ENCODE measurements at places on chromosomes 2 and 18. TPM values are rescaled to one million over a fixed set of nuclear protein-coding genes. Genes with fewer than 3 reads are reported as not detected.

Gene CYP20A1
- 17.4 TPM for total RNA-seq

- no peak for DNase-seq
These were observed 163.4 kb downstream of the MYCN start for GRCh38 chr2:16103614-16104314.

- no peak for DNase-seq
These were observed 32.8 kb downstream of the RFX8 start for GRCh38 chr2:101442042-101442666.

GRCh38 chr18:46319783-46320182 is 215.6 kb downstream of the HAUS1 start:
- DNase-seq: no peak

DNA sequence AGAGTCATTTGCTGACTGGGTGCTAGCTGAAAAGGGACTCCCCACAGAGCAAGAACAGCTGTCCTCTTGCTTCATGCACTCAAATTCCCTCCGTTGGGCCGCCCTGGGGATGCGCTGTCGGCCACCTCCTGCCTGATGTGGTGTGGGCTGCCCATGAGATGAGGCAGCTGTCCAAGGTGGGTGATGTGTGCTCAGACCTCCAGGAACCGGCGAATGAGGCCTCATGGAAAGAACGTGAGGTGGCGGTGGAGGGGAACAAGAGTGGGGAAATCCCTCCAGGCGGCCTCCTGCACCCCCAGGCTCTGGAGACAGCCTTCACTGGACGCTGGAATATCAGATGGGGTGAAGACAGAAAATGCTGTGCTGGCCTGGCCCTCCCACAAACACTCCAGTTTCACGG is 79.8 kb downstream of the LONRF2 start:
- no peak for DNase-seq

- DNase-seq: no peak
These were observed 56.1 kb upstream of the HDAC4 start for GRCh38 chr2:239456940-239457339.

GRCh38 chr2:168118733-168119514 is 128.5 kb downstream of the STK39 start:
- DNase-seq: no peak

DNA sequence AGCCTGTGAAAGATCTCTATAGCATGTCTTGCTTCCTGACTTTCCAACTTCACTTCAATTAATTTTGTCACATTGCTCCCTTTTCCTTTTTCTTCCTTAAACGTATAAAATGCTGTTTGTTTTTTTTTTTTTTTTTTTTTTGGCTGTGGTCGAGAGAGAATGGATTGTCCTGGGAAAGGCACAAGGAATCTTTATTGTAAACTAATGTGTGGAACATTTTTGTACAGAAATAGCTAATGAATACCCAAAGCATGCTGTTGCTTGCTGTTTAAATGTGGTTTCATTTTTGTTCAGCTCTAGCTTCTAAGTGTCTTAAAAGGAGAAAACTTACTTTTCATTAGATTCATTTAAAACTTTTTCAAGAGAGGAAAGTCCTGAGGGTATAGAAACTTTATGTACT is 105.5 kb downstream of the GPD2 start:
- no peak for DNase-seq

Gene IL36B
- total RNA-seq: not detected

Gene C2orf92
- 6.9 TPM for total RNA-seq

GRCh38 chr2:60297296-60298005 is 256.0 kb downstream of the BCL11A start:
- DNase-seq: peak; percentile 80

DNA sequence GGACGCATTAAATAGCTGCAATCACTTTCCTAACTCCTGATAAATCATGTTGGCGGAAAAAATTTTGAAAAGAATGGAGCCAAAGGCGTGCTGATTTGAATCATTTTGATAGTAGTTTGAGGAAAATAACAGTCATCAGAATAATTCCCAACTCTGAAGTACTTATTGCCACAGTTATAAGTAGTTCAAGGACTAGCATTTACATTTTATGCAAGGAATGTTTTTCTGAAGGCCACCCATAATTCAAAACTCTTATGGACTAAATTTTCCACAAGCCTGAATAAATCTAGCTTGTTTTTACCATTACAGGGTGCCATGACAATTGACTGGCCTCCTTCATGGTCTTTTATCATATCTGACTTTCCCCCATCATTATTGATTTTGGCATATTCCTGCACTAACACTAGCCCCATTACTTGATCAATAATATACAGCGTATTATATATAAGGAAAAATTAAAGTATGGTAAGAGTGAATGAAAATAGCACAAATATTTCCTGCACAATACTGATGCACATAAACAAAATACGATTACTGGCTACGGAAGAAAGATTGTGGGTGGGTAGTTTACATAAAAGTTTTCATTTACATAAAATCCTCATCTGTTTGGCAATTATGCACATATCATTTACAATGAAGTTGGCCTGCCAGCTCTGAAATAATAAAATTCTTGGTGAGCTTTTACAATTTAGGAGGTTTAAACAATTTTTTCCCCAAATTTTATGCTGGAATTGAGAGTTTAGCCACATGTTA is 334.6 kb downstream of the ARL6IP6 start:
- DNase-seq: no peak

GRCh38 chr18:77013811-77014521 is 118.6 kb downstream of the MBP start:
- DNase-seq: no peak

Gene CYS1
- total RNA-seq: 1.2 TPM

Gene SERPINB12
- total RNA-seq: not detected

- DNase-seq: no peak
These were observed 32.0 kb upstream of the SKOR2 start for GRCh38 chr18:47283476-47283875.

Gene FAM110C
- total RNA-seq: 7.7 TPM

Gene IL36RN
- not detected for total RNA-seq

- DNase-seq: no peak
These were observed 18.0 kb upstream of the RHOB start for GRCh38 chr2:20428717-20429490.

- DNase-seq: no peak
These were observed 5.5 kb downstream of the RALB start for GRCh38 chr2:120258196-120258595.

All from WTC11 (cell line).